ENCODE measurements at places on chromosomes 16 and 17. TPM values are rescaled to one million over a fixed set of nuclear protein-coding genes. Genes with fewer than 3 reads are reported as not detected.

DNA sequence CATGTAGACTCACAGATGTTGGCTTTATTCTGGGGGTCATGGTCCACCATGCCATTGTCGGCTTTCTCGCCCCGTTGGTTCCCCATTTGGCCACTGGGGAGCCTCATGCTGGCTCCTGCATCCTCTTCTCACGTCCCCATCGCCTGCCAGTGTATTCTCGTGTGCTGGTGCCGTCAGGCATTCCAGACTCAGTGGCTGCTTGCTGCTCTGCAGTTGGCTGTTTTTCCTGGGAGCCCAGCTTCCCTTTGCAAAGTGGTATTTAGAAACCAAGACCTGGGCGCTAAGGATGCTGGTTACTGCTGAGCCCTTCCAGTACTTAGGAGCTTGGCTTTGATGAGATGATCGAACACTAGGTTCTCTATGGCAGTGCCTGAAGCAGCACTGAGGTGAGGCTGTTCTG, 19.1 kb downstream of the CRAMP1 start:
- DNase-seq: no peak

- no peak for DNase-seq
These were observed 491 bp downstream of the GAS7 start for GRCh38 chr17:10197721-10198508.

GRCh38 chr17:13671341-13671740, 69.6 kb upstream of the HS3ST3A1 start:
- DNase-seq: no peak

GRCh38 chr16:31134625-31135534, 647 bp downstream of the PRSS8 start:
- no peak for DNase-seq

GRCh38 chr16:50301626-50302471, 35.5 kb downstream of the ADCY7 start:
- DNase-seq: no peak

DNA sequence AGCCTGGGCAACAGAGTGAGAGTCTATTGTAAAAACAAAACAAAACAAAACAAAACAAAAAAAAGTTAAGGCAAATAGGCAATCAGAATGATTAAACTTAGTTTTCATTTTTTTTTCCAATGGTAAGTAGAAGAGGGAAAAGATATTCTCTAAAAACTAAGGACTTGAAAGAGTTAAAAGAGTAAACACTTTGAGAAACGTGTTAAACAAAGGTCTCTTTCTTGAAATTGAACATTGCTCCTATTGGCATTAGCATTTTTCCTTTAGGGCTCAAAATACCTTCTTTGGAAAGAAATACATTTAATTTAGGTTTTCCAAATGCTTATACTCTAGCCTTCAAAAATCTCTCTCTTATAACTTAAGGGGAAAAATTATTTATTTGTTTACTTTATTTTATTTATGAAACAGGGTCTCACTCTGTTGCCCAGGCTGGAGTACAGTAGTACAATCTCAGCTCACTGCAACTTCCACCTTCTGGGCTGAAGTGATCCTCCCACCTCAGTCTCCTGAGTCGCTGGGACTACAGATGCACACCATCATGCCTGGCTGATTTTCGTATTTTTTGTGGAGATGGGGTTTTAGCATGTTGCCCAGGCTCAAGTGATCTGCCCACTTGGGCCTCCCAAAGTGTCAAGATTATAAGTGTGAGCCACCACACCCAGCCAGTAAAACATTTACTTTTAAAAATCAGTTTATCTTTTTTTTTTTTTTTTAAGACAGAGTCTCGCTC, 44.7 kb upstream of the VPS4A start:
- DNase-seq: no peak

- no peak for DNase-seq
These were observed 53.0 kb downstream of the LDHD start for GRCh38 chr16:75063549-75064088.

DNA sequence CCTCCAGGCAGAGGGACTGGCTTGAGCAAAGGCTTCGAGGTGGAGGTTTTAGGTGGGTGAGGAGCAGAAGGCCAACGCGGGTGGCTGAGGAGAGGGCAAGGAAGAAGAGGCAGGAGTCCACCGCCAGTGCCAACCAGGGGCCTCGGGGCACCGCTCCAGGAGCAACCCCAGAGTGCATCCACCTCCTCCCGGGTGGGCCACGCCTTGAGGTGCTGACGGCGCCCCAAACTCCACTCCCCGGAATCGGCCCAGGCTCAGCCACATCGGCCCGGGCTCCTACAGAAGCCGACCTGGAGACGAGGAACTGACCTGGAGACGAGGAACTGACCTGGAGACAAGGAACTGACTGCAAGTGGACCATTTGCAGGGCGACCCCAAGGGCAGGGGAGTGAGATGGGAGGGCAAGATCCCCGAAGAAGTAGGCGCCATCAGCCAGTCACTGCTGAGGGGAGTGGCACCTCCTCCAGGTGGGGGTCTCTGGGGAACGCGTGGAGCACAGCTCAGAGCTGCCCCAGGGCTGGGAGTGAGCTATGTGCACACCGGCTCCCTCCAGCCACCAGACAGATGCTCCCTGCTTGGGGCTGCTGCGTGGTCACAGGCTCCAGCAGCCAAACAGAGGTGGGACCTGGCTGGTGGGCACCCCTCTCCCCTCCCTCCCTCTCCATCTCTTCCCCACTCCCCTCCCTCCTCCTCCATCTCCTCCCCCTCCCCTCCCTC, 29.2 kb upstream of the CBFA2T3 start:
- DNase-seq: peak; percentile 52

DNA sequence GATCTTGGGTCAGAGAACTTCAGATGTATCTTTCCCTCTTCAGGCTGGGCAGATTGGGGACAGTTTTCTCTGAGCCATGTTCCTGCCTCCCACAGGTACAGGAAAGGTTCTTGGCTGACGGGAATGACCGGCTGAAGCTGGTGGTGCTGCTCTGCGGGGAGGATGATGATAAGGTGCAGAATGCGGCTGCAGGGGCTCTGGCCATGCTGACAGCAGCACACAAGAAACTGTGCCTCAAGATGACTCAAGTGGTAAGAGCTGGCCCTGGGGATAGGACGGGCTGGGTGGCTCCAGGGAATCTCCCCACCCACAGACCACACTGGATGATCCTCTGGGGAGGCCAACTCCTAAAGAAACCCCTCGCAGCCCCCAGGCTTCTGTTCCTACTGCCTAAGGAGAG, 10.9 kb downstream of the SLC35G3 start:
- DNase-seq: no peak

SMARCE1 gene
- 28.8 TPM for total RNA-seq

RCVRN gene
- not detected for total RNA-seq

MYL4 gene
- 0.72 TPM for total RNA-seq

IRF8 gene
- 13.9 TPM for total RNA-seq

CACNG5 gene
- not detected for total RNA-seq

KRTAP9-7 gene
- not detected for total RNA-seq

PRR15L gene
- total RNA-seq: 1.1 TPM

TP53TG3B gene
- not detected for total RNA-seq
